ENCODE measurements at places on chromosomes 5 and 9.

GRCh38 chr5:172042183-172042582, 35.7 kb upstream of the FBXW11 start:
- no peak for DNase-seq

- DNase-seq = no peak
Measured at GRCh38 chr5:112625689-112626438, 111.8 kb upstream of the APC start.

GRCh38 chr9:124011460-124012301, at the start of gene LHX2:
Gene LHX2 (plus strand): TSS chr9:124011768. CDS start chr9:124012349, 581 bp downstream.
- no peak for DNase-seq

GRCh38 chr9:76333388-76333787, 60.8 kb downstream of the RFK start:
- DNase-seq = no peak

- no peak for DNase-seq
Measured at GRCh38 chr5:14490309-14490711, 91.3 kb upstream of the OTULINL start.

DNA sequence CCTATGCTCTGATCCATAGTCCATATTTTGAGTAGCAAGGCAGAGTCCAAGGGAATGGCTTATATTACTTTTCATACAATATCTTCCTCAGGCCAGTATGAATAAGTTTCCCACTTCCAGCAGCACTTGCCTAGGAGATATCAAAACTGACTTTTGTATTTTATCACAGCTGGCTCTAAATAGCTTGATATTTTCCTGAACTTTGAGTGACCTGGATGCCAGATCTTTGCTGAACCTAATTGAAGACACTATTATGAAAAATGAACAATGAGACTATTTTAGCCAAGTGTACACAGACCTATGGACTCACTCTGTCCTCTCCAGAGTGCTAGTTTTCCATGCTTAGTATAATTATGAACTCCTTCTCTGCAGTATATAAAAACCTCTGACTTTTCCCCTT, 475.6 kb upstream of the PTGER4 start:
- no peak for DNase-seq

DNA sequence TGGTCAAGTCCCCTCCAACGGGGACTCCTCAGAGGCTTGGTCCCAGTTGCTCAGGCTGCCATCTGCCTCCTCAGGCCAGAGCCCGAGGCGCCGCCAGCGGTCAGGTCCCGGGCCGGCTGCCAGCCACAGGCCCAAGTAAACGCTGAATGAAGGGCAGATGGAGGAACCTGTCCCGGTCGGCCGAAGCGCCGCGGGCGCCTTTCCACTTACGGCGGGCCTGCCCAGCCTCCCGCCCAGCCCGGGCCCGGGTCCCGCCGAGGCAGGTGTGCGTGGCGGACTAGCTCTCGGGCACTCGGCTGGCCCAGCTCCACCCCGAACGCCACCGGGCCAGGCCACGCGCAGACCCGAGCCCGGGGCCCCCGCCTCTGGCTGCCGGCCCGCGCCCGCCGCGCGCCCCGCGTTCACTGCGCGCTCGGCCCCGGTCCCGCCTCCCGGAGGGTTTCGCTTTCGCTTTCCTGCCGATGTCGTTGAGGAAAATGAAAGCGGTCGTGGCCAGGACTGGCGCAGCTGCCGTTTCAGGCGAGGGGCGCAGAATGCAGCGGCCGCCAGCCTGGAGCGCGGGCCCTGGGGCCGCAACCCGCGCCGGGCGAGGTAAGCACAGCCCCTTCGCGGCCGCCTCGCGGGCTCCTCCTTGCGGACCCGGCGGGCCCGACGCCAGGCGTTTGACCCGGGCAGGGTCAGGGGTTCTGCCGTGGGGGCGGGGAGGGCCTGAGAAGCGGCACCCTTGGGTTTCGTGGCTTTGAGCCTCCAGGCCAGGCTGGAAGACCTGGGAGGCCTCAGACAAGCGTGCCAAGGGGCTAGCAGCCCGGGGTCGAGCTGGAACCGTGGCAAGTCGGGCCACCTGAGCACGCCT, 41.2 kb downstream of the SLC22A5 start:
- DNase-seq = peak; percentile 80

DNA sequence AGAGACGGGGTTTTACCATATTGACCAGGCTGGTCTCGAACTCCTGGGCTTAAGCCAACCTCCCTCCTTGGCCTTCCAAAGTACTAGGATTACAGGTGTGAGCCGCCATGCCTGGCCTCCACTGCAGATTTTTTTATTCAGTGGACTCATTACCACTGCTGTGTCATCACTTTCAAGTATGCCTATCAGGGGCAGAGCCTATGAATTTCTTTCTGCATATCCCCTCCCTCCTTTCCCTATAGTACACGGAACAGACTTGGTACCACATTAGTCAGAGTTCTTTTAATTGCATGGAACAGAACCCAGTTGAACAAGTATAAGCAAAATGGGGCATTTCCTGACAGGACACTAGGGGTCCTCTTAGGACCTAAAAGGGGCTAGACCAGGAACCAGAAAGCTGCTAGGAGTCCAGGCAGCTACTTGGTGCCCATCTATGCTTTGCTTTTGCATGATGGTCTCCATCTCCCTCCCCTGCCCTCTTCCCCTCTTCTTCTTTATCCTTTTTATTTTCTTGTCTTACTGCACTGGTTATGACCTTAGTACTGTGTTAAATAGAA, 5.8 kb downstream of the BSPRY start:
- no peak for DNase-seq

GRCh38 chr9:133166392-133166791, 2.7 kb upstream of the GBGT1 start:
- DNase-seq = peak; percentile 11

GRCh38 chr5:111952555-111952954, 195.6 kb upstream of the NREP start:
- no peak for DNase-seq

DNA sequence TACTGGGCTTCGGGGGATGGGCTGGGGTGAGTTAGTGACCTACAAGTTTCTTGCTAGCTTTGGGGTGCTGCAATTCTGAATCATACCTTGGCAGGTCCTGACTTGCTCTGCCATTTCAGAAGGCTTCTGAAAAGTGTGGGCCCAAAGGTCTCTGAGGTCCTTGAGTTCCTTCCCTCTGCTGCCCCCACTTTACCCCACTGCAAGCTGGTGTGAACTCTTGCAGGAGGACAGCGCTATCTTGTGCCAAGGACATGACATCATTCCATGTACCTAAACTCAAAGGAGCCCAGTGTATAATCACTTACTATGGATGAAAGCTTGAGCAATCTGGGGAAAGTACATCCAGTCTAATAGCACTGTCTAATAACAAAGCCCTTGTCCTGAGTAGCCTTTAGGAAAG, 157.4 kb downstream of the RMI1 start:
- DNase-seq = no peak

DNA sequence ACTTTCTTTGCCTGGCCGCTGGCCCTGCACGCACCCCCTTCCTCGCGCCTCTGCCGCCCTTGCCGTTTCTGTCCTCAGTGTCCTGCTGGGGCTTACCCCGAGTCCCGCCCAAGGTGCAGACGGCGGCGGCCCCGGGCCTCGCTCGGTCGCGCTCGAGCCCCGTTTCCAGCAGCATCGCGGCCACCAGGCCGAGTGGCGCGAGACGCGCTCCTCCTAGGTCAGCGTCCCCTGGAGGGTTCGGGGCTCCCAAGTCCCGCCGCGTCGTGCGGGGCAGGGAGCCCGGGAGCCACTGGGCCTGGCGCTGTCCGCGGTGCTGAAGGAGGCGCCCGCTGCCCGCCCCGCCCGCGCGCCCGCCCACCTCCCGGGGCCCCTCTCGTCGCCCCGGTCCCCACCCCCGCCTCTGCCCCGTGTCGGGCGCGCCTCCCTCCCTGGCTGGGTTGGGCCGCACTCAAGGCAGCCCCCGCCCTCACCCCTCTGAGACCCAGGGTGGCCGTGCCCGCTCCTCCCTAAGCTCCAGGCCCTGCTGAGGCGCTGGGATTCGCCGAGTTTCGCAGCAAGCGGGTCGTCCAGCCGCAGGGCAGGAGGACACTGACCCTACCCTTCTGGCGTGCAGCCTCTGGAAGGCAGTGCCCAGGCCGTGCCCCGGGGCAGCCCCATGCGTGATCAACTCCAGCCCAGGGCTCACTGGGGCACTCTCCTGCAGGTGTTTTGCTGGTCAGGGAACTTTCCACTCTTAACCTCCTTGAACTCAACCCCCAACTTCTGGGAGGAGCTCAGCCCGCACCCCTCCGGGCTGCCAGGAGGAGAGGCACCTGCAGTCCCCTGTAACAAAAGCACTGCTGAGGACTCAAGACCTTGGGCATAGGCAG, at the start of gene LHX3:
Gene LHX3, minus strand, starts transcription at position 291 of the 869 bp plus-strand sequence. Its CDS starts 116 bp downstream, at position 175.
- DNase-seq = peak; percentile 73

Measured in mesothelial cell of epicardium (in vitro differentiated cells).